ENCODE measurements at places on chromosomes 4 and X.
A peak's percentile ranks its signal among the peaks of the same experiment; 100 is the strongest.

DNA sequence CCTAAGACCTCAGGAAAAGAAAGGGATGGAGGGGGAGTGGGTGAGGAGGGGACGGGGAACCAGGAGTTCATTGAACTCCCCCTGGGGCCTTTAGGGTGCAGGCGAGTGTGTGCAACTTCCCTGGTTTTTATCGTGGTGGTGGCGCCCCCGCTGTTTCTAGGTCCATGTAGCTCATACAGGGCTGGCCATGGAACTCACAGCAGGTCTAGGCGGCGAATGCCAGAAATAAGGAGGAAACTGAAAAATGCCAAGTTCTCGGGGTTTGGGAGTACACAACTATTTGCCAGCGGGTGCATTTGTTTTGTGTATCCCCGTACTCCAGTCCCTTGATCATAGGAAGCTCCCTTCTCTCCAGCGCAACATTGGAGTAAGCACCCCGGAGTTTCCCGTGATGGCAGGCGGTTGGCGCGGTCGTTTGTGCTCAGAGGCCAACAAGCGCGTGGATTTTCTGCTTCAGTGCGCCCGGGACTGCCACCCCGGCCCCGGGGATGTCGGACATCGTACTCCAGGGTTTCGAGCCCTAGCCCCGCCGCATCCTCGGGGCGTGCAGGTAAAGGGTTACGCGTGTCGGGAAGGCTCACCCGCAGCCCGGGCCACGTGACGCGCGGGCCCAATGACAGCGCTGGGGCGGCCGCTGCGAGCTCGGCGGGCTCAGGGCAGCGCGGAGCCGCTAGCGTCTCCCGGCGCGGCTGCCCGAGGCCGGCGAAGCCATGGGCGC is 208.9 kb downstream of the NWD2 start:
- DNase-seq, result peak; percentile 19

DNA sequence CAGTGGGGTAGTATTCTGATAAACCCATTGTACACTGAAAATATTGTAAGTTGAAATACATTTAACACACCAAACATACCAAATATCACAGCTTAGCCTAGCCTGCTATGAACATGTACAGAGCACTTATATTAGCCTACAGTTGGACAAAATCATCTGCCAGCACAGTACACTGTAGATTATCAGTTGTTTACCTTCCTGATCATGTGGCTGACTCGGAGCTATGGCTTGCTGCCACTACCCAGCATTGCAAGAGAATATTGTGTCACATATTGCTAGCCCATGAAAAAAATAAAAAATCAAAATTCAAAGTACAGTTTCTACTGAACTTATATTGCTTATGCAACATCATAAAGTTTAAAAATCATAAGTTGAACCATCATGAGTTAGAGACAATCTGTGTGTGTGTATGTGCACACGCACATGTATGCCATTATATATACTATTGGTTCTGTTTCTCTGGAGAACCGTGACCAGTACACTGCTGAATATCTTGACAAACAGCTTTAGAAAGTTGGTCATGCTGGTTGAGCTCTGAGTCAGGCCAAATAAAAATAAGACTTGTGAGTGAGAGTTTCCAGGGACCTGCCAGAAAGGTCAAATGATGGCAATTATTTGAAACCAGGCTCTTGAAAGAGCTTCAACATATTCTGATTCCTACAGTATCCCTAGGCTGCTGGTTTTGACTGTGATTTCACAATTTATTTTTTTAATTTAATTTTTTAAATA is 238.5 kb downstream of the PRR32 start:
- DNase-seq, result no peak

DNA sequence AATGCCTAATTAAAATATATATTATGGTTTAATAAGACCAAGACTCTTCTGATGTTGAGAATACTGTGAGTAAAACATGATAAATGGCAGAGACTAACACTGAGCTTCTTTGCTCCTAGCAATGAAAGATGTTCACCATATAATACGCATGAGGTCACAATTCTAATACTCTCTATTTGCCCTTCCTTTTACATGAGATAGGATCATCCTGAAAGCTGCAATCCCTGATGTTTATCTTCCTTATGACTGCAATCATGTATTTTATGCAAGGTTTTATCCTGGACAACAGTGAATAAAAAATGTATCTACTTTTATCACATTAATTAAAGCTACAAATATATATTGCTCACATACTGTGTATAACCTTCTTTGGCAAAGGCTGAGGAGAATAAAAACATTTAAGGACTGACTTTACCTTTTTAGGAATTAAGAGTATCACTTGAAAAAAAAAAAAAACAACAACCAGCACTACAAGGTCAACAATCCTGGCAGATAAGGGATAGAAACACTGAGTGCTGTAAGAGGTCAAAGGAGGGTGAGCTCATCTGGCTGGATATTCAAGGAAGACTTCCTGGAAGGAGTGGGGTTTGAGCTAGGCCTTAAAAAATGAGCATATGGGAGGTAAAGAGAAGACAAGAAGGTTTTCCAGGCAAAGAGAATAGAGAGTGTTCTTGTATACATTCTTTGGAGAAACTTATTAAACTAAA is 99.9 kb downstream of the AREG start:
- DNase-seq, result no peak

GRCh38 chrX:16992951-16993350 is 46.5 kb downstream of the REPS2 start:
- no peak for DNase-seq

- DNase-seq, result no peak
Measured at GRCh38 chr4:182809417-182810102, 107.6 kb downstream of the DCTD start.

DNA sequence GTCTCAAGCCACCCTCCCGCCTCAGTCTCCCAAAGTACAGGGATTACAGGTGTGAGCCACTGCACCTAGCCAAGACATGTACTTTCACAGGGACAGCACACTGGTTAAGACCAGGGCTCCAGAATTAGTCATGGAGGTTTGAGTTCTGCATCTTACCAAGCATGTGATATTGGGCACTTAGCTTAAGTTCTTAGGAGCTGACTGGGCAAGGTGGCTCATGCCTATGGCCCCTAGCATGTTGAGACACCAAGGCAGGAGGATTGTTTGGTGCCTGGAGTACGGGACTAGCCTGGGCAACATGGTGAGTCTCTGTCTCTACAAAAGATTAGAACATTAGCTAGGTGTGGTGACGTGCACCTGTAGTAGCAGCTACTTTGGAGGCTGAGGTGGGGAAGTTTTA is 2.6 kb upstream of the TMEM192 start:
- DNase-seq, result no peak

DNA sequence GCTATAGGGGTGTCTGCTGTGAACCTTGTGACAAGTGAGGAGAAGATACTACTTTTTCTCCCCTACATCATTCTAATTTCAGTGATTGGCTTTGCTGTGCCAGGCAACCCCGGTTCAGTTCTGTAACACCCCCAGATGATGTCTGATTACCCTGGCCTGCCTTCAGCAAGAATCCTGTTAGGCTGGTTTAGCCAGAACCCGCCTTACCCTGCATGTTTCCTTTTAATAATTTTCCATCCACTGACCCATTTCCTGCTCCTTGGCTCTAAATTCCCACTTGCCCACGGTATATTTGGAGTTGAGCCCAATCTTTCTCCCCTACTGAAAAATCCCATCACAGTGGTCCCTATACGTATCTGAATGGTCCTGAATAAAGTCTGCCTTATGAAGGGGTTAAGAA is 46.5 kb upstream of the HPSE start:
- no peak for DNase-seq

GRCh38 chr4:103018391-103019307 is 856 bp downstream of the SLC9B1 start:
- DNase-seq, result no peak

- DNase-seq, result no peak
Measured at GRCh38 chr4:149247164-149247563, 568.5 kb downstream of the IQCM start.

DNA sequence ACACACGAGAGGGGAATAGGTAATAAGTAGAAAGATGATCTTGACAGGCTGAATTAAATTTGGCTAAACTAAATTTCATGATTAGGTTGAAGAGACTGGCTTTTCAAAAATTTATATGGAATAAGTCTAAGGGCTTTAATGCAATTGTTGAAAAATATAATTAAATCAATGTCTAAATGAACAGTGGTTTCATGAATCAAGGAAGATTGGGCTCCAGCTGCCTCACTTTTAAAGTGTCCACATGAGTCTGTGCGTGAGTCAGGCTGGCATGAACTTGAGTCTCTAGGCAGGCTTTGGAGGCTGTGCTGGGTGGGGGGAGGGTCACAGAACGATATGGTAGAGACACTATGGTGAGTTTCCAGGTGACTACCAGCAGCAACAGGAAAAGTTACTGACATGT is 111.9 kb downstream of the SORBS2 start:
- DNase-seq, result no peak

DNA sequence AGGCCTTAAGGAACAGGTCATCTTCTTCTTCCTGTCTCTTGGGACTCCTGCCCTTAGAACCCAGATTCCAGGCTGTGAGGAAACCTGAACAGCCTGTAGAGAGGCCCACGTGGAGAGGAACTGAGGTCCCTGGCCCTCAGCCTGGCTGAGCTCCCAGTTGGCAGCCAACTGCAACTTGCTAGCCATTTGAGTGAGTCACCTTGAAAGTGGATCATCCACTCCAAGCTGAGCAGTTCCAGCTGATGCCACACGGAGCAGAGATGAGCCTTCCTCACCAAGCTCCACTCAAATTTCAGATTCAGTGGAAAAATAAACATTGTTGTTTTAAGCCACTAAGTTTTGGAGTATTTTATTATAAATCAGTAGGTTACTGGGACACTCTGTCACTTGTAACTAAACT is 392.5 kb downstream of the BCOR start:
- no peak for DNase-seq

GRCh38 chrX:100687546-100687945 is 43.5 kb downstream of the SRPX2 start:
- DNase-seq, result no peak

- DNase-seq, result no peak
Measured at GRCh38 chrX:41553688-41554087, 106.5 kb downstream of the NYX start.

DNA sequence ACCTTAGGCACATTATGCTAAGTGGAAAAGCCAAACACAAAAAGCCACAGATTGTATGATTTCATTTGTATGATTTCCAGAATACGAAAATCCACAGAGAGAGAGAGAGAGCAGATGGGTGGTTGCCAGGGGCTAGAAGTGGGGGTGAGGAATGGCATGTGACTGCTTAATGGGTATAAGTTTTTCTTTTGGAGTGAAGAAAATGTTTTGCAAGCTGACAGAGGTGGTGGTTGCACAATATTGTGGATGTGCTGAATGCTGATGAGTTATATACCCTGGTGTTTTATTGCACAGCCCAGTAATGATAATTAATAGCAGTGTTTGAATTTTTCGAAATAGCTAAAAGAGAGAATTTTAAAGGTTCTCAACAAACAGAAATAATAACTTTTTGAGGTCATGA is 386.1 kb upstream of the HS3ST1 start:
- DNase-seq, result no peak

DNA sequence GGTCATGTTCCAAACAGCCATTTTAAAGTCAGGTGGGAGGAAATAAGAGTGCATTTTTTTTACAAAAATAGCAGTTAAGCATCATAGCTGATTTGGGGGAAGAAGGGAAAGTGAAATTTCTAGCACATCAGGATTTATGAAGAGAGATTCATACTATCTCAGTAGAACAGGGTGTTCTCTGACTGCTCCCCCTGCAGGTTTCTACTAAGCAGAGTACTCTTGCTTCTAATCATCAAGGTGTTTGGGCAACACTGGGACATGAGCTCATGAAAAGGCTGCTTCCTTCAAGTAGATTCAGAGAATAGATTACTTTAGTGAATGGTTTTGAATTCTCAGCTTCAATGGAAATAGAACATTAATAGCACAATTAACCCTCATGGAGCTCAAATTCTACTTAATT is 591.4 kb upstream of the PCDH10 start:
- DNase-seq, result no peak

DNA sequence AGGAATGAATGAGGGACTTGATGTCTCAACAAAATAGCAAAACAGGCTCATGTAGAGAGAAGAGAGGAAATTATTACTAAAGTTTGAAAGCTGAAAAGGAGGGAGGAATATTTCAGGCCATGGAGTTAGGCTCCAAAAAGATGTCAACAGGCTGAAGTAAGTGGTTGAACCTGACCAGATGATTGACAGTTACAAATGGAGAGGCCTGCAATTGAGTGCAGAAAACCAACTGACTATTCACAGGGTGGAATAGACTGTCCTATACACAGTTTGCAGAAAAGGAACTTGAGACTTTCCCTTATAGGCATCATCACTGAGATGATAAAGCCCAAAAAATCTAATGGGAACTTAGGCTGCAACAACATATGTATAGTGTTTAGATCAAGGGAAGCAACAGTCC is 233.3 kb downstream of the AR start:
- no peak for DNase-seq

DNA sequence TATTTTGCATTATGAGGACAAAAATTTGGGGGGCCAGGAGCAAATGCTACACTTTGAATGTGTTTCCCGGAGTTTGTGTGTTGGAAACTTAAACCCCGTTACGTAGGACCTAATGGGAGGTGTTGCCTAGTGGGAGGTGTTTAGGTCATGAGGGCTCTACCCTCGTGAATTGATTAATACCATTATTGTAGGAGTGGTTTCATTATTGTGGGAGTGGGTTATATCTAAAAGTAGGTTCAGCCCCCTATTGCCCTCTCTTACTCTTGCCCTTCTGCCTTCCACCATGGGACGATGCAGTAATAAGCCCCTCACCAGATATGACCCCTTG is 15.5 kb downstream of the UBA6 start:
- DNase-seq, result no peak

- DNase-seq, result no peak
Measured at GRCh38 chr4:76753814-76754213, 144.1 kb downstream of the SOWAHB start.

DNA sequence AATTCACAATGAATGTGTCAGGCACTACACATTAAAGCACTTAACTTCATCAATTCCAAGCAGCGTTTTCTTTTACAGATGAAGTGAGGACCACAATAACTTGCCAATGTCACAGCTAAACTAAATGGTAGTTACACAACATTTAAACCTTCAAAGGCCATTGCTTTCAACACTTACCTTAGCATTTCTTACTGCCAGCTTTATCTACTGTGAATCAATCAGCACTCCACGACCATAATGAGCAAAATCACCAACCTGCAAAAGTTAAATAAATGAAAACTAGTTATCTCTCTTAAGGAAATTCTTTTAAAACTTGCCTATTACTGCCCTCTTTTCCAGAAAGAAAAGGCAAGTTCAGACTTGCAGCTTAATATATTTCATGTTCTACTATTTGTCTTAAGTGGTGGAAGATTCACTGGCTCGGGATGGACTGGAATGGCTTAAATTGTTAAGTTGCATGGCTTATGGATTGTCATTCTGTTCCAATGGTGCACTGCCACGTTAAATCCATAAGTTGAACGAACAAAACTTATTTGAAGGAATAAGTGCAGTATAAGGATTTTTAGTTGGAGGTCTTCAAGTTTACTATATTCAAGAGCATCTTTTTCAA is 8.3 kb downstream of the RBMX start:
- no peak for DNase-seq
